NK-92 treated with Interleukin-12 subunit alpha and Interleukin-12 subunit beta, amount 100 ng/mL, for 24 hours (cell line): ENCODE measurements at places on chromosomes 1 and 21.
A peak's percentile ranks its signal among the peaks of the same experiment; 100 is the strongest.

GRCh38 chr1:16498573-16499413 lies 15.3 kb downstream of the RNU1-1 start:
- peak; percentile 56 for DNase-seq

DNA sequence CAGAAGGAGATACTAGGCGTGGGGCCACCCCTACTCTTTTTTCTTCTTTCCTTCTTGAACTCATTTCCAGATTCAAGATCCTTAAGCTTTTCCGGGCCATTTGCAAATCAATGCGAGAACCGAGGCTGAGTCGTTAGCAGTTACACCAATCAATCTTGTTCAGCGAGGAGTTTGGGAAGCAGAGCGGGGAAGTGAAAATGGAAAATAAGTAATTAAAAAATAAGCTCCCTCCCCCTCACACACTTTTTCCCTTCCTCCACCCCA lies 1.7 kb upstream of the NEGR1 start:
- DNase-seq, result no peak

GRCh38 chr1:236507022-236507700 lies 16.6 kb upstream of the LGALS8 start:
- DNase-seq, result no peak

DNA sequence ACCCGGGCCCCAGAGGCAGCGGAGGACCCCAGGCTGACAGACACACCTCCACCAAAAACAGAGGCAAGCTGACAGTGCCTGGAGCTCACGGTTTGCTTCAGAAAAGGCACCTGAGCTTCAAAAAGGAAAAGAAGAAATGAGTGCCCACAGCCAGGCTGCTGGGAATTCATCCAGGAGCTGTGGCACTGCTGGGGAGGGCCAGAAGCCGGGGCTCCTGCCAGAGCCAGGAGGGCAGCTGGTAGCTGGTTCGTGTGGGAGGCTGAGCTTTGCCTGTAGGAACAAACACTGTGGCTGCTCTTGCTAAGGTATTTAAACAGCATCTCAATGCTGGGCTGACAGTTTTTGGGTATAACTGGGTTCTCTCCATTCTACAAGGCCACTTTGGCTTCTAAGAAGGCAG lies 19.5 kb downstream of the KCNJ6 start:
- DNase-seq, result no peak

DNA sequence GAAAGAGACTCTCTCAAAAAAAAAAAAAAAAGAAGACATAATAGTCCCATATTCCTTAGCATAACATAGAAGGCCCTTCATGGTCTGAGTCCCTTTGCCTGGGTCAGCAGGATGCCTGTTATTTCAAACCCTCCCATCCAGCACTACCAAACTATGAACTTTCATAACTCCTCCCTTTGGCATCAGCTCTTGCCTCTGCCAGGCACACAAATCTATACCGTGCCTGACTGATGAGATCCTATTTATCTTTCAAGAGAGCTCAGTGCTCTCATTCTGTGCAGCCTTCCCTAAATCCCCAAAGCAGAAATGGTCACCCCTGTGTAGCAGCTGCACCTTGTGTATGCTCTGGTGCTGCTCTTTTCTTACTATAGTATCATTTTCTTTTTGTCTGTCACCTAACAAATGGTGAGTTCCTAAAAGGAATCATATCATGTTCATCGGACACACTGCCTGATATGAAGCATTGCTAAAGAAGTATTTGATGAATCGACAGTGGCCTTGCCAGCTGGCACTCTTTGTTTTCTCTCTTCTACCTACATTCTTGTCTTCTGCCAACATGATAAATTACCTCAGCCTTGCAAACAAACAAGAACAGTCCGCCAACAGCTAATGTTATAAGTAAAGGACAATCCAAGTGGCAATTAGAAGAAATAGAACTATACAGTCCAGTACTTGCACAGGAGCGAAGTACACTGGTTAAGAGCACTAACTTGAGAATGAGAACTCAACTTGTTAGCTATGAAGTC lies 29.9 kb downstream of the FMO4 start:
- no peak for DNase-seq

DNA sequence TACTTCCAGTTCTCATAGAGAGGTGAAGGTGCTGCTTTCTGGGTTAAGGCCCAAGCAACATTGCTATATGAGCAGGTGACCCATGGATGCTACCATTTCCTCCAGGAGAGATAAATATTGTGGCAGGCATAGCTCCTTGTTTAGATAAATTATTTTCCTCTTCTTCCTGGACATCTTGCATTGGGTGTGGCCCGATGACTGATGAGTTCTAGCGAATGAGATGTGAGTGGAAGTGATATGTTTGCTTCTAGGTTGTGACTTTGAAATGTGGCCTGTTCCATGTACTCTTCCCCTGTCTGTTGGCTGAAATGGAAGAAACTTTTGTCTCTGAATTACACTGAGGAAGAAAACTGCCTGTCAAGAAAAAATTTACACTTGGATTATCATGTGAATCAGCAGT lies 101.7 kb upstream of the FMN2 start:
- DNase-seq, result no peak

DNA sequence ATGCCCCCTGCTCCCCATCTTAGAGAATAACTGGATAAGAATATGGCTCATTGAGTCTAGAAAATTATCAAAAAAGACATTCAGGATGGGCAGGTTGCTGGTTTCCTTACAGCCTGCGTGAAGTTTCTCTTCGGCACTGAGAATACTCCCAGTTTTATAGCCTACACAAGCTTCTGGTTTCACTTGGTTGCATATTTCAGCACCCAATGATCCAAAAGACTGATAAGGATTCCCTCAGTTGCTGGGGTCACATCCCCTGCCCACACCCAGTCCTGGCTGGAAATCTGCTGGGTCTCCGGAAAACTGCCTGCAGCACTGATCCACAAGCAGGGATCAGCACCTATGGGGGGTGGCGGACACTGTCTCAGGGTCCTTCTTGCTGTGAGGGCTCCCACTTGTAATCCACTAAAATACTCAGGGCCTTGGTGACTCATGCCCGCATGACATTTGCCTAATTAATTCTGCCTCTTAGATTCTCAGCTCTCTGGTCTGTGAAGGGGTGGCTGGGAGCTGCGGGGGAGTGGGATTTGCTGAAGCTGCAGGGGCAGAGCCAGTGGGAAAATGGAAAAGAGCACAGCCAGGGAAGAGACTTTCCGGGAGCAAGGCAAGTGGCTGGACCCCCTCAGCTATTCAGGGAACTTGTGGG lies 142.5 kb downstream of the ZNF648 start:
- DNase-seq, result no peak

DNA sequence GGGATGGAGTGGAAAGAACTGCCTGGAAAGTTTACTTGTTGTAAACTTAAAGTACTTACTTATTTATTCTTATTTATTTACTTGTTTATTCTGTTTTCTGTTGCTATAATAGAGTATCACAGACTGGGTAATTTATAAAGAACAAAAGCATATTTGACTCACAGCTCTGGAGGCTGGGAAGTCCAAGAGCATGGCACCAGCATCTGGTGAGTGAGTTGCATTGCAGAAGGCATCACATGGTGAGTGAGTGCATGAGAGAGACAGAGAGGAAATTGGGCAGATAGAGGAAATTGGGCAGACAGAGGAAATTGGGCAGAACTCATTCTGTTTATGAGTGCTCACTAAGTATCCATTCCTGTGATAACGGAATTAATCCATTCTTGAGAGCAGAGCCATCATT lies 11.6 kb upstream of the RGSL1 start:
- no peak for DNase-seq
